ENCODE measurements at places on chromosomes 2 and 18.

DNA sequence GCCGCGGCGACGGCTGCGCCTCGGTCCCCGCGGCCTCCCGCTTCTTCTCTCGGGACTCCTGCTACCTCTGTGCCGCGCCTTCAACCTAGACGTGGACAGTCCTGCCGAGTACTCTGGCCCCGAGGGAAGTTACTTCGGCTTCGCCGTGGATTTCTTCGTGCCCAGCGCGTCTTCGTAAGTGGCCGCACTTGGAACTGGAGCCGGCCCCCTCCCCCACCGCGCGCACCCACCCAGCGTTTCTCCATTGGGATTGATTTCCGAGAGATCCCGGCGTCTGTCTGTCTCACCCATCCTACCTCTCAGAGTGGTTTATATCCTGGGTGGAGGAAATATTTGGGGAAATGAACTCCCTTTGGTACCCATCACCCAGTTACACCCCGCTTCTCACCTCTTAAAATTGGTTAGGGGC lies 498 bp downstream of the ITGAV start:
- DNase-seq: no peak

DNA sequence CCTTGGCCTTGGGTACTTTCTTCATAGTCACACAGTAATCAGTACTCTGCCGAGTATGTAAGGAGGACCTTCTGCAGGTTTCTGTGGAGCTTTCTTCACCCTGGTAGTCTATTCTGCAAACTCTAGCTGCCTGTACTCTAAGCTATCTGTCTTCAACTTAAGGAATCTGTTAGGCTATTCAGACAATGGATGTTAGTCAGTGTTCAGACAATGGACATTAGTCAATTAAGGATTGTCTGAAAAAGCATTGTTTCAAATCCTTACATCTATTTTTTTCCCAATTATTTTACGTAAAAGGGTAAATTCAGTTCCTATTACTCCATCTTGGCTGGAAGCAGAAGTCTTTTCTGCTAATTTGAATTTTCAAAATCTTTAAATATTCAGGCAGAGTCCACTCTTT lies 75.7 kb downstream of the WDR7 start:
- no peak for DNase-seq

DNA sequence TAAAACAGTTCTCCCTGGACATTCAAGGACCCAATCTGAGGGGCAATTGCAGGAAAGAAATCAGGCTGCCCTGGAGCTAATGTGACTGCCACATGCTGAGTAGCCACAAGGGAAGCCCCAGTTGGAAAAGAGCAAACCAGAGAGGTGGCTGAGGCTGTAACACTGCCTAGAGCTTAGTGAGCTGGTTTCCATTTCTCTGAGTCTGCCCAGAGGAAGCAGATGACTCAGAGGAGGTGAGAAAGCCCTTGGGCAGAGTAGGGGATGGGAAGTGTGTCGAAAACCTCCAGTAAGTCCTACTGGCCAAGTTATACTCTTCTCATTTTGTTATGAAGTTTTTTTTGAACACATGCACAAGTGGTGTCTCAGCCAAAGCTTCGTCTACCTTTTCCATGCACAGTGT lies 753.0 kb downstream of the CNTNAP5 start:
- no peak for DNase-seq

DNA sequence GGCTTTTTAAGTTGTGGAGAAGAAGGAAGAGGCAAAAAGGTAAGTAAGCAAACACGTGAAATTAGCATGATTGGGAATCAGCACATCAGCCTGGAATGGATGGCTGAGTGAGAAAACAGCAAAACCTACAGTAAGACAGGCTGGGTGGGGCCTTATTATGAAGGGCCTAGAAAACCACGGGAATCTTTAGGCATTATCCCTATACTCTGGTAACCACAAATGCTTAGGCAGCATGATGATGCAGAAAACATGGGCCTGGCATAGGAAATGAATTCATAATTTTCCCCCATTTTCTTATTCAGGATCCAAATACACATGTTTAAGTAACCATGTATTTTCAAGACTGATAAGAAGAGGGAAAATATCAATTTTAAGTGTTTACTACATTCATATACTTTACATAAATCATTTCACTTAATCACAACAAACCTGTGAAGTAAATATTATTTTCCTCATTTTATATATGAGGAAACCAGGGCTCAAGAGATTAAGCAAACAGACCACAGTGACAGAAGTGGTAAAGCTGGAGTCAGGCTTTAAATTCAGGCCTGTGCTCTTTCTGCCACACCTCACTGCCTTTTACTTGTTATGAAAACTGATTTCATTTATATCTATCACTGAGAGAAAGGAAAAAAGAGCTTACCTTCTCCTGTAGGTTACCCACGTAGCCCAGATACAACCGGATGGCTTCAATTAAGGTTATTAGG lies 4.0 kb downstream of the TMEM17 start:
- no peak for DNase-seq

Measured in activated T-helper 1 cell treated with Interleukin-2 at 50 U/mL for 16 hours (primary cell).